ENCODE measurements at places on chromosomes 4 and X.

DNA sequence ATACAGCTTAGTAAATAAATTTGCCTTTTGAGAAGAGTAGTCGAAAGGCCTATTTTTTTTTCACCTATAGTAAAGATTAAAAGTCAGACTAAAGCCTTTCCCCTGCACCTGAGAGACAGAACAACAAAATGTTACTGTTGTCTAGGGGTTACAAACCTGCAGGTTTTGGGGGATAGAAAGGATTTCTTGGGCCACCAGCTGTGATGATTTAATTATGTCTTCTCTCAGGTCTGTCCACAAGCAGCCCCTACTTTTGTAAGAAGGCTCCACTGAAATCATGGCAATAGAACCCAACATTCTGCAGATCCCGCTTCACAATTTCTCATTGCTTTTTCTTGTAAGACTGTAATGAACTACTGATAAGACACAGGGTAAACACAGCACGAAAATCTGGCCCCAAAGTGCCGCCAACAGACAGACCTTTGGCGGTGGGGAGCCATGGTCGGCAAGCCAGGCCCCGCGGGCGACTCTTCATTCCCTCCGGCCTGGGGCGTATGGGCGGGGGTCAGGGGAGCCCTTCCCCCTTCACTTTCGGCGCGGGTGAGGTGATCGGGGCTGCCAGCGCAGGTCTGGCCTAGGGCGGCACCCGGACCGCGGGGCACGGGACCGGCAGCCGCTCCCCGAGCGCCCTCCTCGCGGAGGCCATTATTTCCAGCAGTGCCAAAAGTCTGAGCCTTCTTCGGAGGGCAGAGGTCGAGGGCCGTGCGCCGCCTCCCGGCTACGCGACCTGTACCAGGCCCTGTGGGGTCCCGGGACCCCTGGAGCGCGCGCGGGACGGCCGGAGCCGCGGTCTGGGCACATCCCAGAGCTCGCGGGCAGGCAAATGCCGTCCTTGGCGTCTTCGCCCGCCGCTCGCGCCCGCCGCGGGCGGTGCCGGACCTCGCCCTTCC, 812 bp upstream of the KDM6A start:
- peak; percentile 64 for DNase-seq

GRCh38 chrX:37701588-37701987, 16.0 kb downstream of the XK start:
- no peak for DNase-seq

DNA sequence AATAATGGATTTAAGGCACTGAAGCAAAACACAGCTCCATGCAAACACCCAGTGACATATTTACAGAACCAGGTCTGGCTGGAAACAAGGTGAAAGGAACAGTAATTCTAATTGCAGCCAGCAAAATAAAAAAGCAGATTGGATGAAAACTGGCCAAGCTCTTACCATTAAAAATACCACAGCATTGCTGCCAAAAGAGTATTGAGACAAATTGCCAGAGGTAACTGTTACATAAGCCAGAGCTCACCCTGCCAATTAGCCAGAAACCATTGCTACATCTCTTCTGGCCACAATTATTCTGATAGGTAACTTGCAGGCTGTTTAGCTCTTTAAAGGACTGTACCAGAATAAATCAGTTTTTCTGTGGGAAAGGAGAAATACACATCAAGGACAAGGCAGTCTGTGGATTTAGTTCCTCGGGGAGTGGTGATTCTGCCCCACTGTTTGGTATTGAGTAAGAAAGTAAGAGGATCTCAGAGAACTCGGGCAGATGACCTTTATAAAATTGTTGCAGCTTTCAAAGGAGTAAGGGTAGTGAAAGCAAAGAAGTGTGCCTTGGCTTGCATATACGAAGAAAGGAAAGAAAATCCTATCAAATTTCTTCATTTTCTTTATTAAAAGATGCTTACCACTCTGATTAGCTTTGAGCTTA, 369.5 kb downstream of the PPP3CA start:
- DNase-seq: no peak

DNA sequence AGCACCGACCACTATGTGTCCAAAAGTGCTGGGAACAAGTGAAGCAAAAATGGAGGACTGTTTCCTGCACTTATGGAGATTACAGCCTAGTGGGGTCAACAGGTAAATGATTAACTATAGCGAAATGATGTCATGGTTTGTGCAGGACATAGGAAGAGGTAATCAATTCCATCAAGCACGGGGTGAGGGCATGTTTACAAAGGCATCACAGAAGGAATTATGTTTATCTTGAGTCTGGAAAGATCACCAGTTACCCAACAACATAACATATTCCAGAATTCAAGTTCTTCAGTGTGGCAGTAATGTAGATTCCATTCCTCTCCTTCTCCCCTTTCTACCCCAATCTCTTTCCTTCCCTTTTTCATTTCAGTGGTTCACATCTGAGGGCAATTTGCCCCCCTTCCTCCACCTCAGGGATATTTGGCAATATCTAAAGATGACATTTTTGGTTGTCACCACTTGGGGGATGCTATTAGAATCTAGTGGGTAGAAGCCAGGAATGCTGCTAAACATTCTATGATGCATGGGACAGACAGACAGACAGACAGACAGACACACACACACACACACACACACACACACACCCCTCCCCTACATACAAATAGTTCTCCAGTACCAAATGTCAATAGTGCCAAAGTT, 24.1 kb downstream of the FAM47E start:
- peak; percentile 39 for DNase-seq

DNA sequence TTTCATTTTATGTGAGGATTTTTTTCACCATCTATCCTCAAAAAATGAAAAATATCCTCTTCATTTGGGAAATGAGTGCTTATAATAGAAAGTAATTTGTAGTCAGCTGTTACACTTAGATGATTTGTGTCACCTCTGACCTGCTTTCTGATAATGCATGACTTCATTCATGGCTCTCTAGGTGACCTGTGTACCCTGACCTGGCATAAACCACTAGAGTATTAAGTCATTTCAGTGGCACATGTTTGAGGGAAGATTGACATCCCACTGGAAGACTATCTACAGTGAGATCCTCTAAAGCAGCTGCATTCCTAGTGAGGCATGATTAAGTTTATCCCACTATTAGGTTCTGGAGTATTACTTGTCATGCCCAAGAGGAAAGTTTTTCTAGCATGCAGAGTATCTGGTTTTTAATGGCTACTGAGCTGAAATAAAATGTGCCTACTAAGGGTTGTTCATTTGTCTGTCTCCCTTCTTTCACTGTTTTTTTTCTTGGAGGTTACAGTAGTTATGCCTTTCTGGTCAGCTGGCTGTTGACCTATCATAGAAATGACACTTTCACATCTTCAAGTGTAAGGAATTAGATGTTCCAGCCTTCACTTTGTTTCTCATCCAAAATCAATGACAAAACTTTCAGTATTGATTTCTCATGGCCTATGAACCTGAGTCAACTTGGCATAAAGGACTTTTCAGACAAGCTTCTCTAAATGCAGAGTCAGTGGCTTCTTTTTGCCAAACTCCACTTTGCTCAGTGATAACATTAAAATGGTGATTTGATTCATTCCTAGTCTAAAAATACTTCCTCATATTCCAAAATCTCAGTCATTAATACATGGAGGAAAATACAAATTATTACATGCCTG, 33.1 kb downstream of the TET2 start:
- DNase-seq: no peak

DNA sequence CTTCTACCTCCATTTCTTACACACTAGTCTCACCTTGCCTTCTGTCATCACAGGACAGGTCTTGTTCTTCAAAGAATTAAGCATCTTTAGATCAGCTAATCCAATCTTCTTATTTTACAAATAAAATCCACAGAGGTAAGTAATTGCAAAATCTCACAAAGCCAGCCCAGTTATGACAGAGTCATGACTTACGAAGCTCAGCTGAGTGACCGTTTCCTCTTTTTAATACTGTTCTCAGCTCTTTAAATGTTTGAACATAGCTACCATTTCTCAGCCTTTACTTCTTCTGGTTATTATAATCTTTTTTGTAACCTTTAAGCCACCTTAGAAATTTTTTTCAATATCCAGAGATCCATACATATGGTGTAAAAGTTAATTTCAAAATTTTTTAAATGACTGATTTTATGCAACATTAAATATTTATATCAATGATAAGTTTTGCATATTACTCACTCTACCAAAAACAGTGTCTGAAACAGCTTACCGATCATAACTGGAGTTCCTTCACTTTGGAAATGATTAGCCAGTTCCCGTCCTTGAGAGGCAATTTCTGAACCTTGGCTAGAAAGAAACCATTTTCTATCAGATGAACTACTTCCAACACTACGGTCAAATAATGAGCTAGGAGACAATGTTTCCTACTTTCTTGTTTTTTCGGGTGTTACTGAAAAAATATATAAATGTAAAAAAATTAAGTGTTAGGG, 8.8 kb downstream of the ANKRD37 start:
- DNase-seq: no peak

DNA sequence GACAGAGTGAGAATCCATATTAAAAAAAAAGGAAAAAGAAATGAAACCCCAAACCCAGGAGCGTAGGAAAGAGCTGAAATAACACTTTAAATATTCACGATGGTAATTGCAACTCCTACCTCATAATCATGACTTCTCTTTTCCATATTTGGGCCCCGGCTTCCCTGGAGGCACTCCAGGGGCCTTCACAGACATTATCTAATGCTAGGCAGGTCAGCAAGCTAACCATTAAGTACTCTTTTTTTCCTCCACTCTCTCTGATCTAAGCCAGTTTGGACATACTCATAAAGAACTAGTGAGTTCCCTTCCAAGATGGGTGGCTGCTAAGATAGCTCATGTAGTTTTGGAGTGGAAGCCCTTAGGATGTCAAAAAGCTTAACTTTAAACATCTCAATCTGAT, 83.2 kb downstream of the SH3KBP1 start:
- no peak for DNase-seq

GRCh38 chr4:1533501-1534064, 127.3 kb upstream of the NKX1-1 start:
- no peak for DNase-seq

DNA sequence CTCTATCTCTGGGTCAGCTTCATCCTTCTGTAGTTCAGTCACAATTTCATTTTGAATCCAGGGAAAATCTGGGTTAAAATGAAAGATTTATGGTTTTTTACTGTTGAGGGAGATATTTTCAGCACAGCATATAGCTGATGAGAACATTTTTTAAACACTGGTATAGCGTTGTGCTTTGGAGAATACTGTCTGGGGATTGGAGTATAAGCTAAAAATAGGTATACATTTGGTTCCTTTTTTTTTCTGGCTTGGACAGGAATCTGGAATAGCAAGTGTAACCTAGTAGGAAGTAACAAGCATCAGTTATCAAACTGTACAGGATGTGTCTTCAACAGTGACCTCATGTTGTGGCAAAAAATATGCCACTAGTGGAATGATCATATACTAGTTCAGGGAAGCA, 149.1 kb downstream of the GRXCR1 start:
- DNase-seq: peak; percentile 3

DNA sequence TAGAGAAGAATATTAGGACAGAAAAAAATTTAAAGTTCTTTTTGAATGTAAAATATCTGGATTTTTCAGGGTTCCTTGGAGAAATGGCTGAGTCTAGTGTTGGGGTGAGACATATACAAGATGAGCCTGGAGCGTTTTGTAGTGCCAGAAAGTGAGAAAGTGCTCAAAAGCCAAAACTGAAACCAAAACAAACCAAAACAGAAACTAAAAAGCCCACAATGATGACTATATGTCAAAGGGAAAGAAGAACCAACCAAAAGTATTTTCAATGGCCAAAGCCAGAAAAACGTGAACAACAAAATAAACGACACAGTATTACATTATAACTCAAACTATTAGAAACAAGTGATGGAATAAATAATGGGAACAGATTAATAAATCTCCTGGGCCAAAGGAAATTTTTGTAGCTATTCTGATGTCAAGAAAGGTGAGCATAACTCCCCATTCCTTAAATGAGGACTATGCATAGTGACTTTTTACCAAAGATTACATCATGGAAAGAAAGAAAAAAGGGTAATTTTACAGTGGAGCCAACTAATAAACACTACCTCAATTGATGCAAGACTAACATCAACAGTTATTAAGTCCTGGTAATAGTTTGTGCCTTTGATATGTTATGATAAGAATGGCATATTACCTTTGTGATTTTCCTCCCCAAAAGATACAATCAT, 1137.6 kb downstream of the C4orf33 start:
- DNase-seq: peak; percentile 34

- peak; percentile 0 for DNase-seq
Observed at GRCh38 chr4:22999419-22999818, 306.7 kb downstream of the GBA3 start.

Measured in KBM-7 (cell line).